EH (cell line): ENCODE measurements at places on chromosomes 2 and 18.

DNA sequence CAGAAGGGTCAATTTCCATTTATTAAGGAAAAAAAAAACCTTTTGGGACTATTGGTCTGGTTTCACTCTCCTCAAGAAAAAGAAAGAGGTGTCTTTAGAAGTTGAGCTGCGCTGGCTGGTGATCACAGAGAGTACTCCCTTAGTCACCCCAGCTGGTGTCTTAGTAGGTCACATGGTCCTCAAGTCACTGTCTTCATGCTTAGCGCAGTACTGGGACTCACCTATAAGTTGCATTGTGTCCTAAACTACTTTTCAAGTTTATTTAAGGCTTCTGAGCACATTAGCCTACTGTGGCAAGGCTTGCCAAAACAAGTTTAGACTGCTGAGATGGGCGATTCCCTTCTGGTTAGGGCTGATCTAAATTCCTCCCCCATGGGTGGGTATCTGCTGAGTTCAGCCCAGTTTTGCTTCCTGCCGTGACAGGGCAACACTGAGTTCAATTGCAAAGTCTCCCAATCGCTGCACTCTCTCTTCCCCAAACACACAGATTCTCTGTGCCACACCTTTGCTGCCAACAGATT is 824.9 kb upstream of the CRIM1 start:
- DNase-seq, result no peak

- DNase-seq, result no peak
Measured at GRCh38 chr18:44500808-44501610, 179.7 kb upstream of the SETBP1 start.

GRCh38 chr2:51959696-51960095 is 927.8 kb upstream of the NRXN1 start:
- no peak for DNase-seq

DNA sequence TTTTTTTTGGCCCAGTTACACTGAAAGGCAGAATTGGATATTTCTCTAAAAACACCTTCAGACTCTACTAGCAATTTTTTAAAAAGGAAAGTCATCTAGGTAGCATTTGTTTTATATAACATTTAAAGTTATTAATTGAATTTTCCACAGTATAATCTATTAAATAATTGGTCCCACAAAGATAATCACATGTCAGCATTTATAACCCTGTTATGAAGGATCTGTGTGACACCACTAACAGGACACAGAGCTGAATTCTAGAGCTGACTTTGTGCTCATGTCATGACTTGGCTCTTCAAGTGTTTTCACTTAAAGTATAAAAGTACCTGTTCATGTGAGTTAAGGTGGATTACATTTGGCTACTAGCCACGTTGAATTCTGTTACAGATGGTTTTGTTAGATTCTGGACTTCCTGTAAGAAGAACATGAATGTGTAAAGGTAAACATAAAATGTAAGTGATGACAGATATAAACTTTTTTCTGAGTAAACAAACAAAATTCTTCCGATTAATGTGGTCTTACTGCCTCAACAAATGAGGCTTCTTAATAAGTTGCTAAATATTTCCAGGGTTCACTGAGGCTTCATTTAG is 69.1 kb upstream of the PROKR1 start:
- no peak for DNase-seq

DNA sequence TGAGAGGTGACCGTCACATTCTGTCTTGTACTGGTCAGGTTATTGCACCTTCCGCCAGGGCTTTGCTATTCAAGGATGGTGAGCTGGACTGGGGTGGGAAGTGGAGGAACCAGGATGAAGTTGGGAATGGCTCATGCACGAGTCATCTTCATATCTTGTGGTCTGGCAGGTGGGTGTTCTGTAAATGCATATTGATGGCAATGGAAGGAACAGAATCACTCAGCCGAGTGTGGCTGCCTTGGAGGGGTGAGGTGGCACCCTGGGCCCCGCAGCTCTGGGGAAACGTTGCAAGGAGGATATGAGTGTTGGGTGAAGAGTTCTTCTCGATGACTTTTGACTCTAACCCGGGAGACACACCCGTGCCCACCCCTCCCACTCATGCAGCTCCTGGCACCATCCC is 1.2 kb downstream of the NEU2 start:
- DNase-seq, result no peak

DNA sequence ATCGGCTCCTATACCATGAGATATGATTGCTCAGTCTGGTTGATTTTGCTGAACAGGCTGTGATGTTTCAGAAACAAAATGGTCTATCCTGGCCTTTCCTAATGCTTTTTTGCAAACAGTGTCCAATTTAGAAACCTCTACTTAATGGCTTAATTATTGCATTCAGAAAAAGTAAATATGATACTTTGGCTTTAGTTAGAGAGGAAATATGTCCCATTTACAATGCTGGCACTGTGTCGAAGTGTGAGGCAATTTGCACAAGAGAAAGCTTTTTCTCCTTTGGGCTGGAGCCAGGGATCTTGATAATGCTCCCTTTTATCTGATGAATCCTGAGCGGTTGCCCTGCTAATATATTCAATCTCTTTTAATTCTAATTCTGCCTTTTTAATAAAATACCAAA is 418.9 kb downstream of the EPHA4 start:
- DNase-seq, result no peak

DNA sequence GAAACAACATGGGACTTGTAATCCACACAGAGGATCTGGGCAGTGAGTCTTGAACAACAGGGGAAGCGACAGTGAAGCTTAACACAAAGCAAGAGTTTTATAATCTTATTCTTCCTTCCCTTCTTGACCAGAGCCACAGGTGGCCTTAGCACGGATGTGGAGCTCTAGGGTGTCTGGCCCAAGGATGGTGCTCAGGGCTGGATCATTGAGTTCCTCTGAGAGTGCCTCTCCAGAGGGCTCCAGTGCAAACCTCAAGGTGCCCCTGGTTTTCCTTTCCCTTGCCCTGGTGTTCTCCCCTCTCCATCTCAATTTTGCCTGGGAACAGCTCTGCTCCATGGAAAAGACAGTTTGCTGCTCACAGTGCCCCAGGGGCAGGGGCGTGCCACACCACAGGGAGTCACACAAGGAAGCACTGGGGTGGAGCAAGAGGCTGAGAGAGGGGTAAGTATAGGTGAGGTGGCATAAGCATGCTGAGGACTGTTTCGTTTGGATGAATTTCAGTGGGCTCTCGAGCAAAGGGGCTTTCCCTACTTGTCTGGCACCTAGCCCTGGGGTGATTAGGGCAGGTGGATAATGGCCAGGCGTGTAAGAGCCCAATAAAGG is 88.6 kb upstream of the B3GNT7 start:
- DNase-seq, result no peak

DNA sequence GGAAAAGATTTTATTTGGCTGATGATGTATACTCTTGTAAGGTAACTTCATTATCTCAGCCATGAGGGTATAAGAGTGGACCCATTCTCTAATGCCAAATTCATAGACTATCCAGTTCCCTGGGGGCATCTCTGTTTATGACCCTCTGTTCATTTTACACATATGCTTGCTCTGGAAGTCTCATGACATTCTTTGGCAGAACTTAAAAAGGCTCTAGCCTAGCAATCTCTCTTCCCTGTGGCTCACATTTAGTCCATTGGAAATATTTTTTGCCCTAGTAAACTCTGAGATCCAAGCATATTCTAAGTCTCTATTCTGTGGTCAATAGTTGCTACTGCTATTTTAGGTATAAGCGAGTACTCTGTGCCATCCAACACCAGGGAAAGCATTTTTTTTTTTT is 1201.8 kb upstream of the ZEB2 start:
- DNase-seq, result no peak

GRCh38 chr2:38523728-38524437 is 78.8 kb downstream of the HNRNPLL start:
- DNase-seq, result no peak

DNA sequence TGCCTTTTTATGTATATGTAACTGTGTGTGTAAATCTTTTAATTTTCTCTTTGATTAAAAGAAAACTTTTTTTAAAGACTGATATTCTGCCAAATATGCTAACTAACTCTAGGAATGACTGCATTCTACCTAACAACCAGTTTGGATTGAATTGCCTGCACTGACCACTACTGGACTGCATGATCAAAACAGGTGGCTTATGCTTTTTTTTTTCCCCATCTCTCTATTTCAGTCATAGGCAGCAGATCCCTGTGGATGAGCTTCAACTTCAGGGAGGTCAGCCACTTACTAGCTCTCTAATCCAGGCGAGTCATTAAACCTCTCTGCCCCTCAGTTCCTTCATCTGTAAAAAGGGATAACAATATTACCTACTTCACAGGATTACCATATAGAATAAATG is 138.6 kb upstream of the SERTAD2 start:
- DNase-seq, result no peak

- DNase-seq, result no peak
Measured at GRCh38 chr2:152162141-152162540, 13.4 kb downstream of the STAM2 start.

- DNase-seq, result no peak
Measured at GRCh38 chr2:2306878-2307277, 24.2 kb downstream of the MYT1L start.

DNA sequence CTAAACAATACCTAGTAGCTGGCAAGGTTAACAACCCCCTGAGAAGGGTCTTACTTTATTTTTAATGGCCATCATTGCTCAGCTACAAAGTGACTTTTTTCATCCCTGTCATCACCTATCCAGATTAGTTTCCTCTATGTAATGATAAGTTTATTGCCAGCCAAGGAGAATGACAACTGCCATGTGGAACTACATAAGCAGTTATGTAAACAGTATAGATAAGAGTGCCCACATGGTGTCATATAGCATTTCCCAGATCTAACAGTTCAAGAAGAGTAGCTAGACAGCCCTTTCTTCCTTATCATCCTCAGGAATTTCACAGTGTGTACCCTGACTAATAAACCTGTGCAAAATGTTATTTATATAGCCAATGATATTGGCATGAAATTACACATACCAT is 240.2 kb upstream of the PIK3C3 start:
- DNase-seq, result no peak

DNA sequence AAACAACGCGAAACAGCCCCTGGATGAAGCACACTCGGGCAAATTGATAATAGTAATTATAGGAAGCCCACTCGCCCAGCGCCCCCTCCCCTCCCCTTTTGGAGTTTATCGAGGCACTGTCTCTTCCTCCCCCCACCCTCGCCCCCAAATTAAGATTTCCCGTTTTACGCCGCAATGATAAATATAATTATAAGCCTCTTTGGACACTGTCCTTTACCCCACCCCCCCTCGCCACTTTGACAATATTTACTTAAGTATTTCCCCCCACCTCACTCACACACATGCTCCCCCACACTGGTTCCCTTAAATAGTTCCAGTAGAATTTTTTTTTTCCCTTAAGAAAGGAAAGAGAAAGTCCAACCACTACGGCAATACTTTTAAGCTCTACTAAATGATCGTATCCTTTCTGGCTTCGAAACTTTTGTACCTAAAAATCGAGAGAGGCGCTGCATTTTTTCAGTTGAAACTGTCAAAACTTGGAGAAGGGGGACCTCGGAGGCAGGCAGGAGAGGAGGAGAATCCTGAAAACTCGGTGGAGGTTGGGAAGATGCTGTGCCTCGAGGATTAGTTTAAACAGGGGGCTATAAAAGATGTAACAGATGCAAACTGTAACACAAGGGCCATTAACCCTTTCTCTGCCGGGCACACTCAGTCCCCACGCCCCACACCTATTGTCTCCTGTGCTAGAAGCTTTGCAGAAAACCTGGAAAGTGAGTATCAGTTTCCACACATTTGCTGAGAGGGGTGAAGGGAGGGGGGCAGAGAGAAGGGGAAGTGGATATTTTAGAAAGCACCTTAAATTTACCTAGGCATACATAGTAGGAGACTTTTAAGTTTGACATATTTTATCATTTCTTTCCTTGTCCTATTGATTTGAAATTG is 1.8 kb downstream of the ZEB2 start:
- peak; percentile 55 for DNase-seq

GRCh38 chr2:203586206-203586605 is 51.1 kb upstream of the RAPH1 start:
- no peak for DNase-seq

DNA sequence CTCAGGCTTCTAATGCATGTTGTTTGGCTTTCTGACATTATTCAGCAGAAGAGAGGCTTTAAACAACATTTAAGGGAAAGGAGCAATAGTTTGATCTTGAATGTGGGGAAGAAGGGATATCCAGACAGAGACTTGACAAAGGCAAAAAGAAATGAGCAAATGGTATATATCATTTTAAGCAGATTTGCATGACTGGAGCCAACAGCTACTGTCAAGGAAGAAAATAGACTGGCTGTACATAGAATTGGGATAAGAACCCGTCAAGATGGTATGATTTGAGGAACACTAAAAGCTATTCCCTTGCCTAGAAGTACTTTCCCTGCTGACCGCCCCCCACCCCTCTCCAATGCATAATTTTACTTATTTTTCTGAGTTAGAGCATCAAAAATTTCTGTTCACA is 174.5 kb downstream of the RIT2 start:
- no peak for DNase-seq

DNA sequence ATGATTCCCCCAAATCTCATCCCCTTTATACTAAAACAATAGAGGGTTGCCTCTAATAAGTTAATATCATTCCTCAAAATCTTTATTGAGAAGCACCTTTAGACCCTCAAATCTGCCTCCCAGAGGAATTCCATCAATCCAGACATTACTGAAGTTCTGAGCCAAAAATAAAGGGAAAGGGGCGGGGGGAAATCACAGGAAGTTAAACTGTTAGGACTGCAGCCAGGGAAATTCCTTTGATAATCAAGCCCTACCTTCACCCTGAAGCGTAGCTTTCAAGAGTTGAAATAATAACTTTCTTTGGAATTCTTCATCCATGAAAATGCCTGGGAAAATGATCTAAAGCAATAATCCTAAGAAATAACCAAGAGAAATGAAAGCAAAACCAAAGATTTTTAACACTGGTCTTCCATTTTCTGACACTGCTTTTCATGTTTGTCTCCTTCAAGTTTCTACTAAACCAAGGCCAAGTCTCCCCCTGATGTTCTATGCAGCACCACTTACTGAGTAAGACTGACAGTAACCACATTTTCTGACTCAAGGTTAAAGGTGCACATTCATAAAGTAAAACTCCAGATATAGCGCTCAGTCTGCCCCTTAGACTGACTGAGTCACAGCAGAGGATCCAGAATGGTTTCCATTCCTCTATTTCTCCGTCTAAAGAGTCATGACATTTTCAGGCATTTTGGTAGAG is 78.2 kb downstream of the TCF4 start:
- DNase-seq, result peak; percentile 91

DNA sequence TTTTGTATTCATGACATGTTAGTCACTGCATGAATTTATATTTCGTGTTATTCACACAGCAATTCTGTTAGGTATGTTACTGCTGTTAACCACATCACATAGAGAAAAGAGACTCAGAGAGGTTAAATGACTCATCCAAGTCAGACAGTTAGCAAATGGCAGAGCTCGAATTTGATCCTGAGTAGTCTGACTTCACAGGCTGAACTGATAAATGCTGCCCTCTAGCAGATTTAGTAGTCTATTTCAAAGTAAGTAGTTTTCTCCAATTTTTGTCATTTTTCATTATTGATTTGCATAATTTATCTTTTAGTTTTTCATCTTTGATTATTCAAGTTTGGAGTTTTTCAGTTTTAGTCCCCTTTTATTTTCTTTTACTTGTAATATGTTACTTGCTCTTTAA is 58.3 kb downstream of the WDR7 start:
- DNase-seq, result peak; percentile 87

GRCh38 chr2:86747711-86748639 is 27.9 kb downstream of the RMND5A start:
- DNase-seq, result peak; percentile 85

GRCh38 chr2:120391911-120392665 is 46.2 kb downstream of the INHBB start:
- DNase-seq, result no peak
